Body of pancreas (tissue), 4 donors: ENCODE measurements at places on chromosomes 7 and 10. TPM values are rescaled to one million over a fixed set of nuclear protein-coding genes. Genes with fewer than 3 reads are reported as not detected.

DNA sequence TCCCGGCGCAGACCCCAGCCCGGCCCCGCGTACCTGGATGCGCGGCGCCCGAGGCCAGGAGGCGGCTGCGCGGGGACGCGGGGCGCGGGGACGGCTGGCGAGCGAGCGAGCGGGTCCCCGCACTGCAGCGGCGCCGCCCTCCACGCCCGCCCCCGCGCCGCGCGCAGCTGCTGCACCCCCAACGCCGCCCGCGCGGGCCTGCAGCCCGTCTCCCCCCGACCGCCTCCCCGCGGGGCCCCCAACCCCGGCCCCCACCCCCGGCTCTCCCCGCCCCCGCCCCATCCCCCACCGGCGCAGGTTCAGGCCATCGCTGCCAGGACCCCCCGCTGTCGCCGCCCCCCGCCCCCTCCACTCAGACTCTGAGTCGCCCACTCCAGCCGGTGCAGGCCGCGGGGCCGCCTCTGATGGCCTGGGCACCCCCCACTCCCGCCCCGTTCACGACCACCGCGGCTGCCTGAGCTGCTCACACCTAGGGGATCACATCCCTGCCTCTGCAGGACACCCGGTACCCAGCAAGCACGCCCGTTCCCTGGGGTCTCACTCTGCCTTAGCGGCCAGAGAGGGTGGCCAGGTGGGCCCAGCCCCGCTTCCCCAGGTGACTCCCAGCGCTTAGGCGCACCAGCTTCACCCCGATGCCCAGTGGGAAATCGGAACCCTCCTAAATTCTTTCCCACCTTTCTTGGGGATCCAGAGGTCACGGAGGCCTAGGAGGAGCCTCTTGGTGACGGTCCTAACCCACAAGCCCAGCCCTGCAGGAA is 13.9 kb upstream of the DNAAF5 start:
- no peak for DNase-seq

The CLDN3 gene
- 94.2 TPM for total RNA-seq

GRCh38 chr7:141290973-141291372 is 217.1 kb downstream of the TMEM178B start:
- DNase-seq, result no peak

GRCh38 chr7:151410405-151411390 is 860 bp upstream of the WDR86 start:
- DNase-seq, result no peak

The FKBP6 gene
- total RNA-seq, result not detected

DNA sequence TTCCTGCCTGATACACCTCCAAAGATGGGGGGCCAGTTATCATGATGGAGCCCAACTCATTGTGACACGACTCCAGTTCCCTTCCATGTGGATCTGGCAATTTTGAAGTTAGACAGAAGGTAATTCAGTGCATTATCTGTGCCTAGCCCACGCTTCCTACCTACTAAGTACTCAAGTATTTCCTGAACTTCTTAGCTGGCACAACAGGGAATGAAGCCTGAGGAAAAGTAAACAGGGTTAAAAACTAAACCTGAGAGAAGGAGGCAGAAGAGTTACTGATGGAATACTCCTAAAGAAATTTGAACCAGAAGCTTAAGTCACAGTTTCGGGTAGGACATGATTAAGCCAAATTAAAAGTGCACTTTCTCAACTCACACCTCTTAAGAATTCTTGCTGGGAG is 1.1 kb upstream of the SEC31B start:
- no peak for DNase-seq

The ACSL5 gene
- total RNA-seq, result 9.6 TPM

DNA sequence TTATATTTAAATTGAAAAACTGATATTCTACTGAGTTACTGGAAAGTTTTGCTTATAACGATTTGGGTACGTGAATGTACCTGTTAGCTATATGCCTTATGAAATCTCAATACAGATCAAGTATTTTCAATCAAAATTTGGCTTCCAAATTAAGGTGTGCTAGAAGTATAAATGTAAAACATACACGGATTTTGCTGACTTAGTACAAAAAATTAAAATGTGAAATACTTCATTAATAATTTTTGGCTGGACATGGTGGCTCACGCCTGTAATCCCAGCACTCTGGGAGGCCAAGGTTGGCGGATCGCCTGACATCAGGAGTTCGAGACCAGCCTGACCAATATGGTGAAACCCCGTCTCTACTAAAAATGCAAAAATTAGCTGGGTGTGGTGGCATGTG is 11.7 kb downstream of the DNAJC1 start:
- DNase-seq, result no peak
